Activated T-cell treated with anti-CD3 and anti-CD28 coated beads, Interleukin-2, amount 50 U/mL, for 4 hours (primary cell): ENCODE measurements at places on chromosomes 3 and 15. TPM values are rescaled to one million over a fixed set of nuclear protein-coding genes. Genes with fewer than 3 reads are reported as not detected.

Gene STAB1
- total RNA-seq = 0.73 TPM

Gene DPP8
- 29.0 TPM for total RNA-seq

Gene CERS3
- total RNA-seq = 0.45 TPM

- DNase-seq = no peak
Measured at GRCh38 chr3:2484162-2485026, 385.7 kb downstream of the CNTN4 start.

DNA sequence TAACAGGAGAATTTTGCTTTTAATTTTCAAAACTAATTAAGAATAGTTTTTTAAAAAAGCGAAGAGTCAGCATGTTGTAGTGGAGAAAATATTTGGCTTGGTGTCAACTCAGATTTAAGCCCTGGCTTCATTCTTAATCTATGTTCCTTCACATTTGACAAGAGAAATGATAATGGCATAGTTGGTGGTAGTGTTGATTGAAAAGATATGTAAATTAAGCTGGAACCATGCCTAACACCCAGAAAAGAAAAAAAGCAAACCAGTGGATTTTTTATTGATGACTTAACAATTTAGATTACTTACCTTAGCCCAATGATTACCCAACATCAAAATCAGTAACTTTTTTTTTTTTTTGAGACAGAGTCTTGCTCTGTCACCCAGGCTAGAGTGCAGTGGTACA lies 27.4 kb downstream of the TCAIM start:
- no peak for DNase-seq

GRCh38 chr3:181741417-181741816 lies 29.7 kb downstream of the SOX2 start:
- DNase-seq = no peak

GRCh38 chr3:58256061-58256460 lies 18.5 kb downstream of the ABHD6 start:
- DNase-seq = no peak

GRCh38 chr3:26422415-26422814 lies 200.2 kb upstream of the LRRC3B start:
- no peak for DNase-seq

DNA sequence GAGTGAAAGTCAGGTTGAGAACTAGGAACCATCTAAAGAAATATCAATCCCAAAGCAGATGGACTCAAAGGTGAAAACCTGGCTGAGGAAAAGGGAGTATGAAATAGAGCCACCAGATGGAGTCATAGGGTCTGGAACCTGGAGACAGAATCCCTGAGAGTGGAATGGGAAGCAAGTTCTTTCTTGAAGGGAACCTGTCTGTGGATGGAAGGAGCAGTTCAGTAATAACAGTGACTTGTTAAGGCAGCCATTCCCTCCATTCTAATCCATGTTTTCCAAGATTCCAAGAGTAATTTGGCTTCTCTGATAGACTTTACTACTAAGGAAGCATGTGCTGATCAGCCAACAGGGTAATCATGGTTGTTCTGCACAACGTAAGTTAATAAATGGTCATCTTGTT lies 22.5 kb upstream of the AQP9 start:
- DNase-seq = no peak

- no peak for DNase-seq
Measured at GRCh38 chr3:23495507-23495906, 292.4 kb downstream of the UBE2E2 start.

DNA sequence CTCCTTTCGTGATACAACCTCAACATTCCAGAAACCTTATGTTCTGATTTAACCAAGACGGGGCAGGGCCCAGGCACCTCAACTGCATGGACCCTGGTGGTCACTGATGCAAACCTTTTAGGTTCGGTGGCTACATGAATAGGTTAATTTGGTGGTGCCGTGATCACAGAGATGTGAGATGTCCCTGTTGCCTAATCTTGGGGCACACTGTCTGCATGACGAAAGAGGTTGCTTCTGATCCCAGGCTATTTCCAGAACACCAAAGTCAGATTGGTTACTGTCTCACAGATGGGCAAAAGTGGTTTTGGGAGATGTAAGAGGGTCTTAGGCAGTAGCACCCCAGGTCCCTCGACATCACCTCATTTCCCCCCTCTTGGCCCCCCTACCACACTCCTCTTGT lies 4.0 kb upstream of the CCR1 start:
- DNase-seq = no peak

GRCh38 chr15:90020936-90021507 lies 19.9 kb downstream of the ZNF710 start:
- no peak for DNase-seq

DNA sequence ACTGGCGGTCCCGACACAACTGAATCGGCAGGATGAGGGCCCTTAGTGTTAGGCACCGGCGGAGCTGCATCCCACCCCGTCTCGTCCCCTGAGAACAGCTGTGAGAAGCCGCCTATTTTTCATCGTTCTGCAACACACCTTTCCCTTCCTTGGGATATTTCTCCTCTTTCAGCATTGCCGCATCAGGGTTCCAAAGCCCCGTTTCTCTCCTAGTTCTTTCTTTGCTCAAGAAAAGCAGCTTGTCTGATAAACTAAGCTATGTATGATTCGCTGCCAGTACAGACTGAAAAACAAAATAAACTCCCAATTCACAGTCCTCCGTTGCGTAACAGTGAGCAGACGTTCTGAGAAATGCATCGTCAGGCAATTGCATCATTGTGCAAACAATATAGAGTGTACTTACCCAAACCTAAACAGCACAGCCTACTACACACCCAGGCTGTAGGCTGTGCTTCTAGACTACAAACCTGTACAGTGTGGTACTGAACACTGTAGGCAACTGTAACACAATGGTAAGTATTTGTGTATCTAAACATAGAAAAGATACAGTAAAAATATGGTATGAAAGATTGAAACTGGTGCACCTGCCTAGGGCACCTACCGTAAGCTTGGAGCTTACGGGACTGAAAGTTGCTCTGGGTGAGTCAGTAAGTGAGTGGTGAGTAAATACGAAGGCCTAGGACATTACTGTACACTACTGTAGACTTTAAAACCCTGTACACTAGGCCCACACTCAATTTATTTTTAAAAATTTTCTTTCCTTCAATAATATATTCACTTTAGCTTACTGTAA lies 8.9 kb upstream of the ADAMTS17 start:
- no peak for DNase-seq

DNA sequence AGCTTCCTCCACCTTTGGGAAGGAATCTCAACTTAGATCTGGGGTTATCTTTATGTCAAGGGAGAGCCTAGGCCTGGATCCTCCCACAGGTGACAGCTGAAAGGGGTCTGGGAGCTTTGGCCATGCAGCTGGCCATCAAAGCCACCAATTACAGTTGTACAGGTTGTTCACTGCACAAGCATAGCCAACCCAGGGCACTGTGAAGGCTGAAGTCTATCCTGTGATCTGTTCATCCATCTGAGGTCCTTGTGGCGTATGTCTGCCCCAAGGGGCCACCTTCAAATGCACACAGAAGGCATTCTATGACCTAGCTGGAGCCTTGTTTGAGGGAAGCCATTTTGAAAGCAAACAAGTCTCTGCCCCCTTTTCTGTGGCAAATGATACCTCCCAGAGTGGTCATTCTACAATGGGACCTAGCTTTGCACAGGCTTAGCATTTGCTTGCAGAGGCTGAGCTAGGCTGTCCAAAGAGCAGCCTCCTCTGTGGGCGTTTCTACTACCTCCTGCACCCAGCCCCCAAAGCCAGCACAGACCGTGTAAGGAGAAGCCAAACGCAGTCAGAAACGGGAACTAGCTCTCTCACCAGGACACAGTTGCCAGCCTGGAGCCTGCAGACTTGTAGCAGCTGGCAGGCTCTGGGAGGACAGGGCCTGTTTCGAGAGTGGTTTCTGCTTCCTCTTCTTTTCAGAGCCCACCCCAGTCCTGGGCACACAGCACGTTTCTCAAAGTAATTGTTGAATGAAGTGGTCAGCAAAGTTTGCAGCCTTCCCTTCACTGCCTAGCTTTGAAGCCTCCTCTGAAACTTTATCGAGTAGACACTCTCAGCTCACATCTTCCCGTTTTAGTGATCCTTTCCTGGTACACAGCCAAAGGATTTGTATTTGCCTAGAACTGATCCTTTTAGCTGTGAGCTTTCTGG lies 157.3 kb upstream of the SMAD3 start:
- DNase-seq = no peak
